ENCODE measurements at places on chromosomes 6 and 20.
A peak's percentile ranks its signal among the peaks of the same experiment; 100 is the strongest.

GRCh38 chr6:108968325-108969316, 120.4 kb downstream of the ARMC2 start:
- DNase-seq: peak; percentile 69

DNA sequence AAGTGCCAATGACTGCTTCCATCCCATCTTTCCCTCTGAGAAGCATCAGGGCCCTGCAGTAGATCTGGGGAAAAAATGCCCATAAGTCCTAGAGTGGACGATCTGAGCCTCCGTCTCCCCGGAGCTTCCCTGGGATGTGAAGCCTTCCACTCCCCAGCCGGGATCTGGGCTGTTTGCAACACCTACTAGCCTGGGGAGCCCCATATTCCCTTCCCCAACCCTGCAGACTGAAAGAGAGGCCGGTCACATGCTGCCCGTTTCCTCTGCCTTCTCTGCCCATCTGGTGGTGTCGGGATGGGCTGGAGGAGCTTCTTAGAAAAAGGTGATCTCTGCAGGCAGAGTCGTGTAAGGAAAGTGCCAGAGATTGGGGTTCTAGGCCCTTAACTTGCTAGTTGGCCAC, 1.1 kb downstream of the SNPH start:
- no peak for DNase-seq

GRCh38 chr20:41446456-41446855, 79.8 kb upstream of the EMILIN3 start:
- no peak for DNase-seq

GRCh38 chr20:58701431-58702160, 9.0 kb downstream of the NPEPL1 start:
- DNase-seq: peak; percentile 45

- DNase-seq: no peak
Observed at GRCh38 chr6:87105823-87106222, 10.9 kb upstream of the CGA start.

GRCh38 chr20:57076152-57076652, 190.2 kb downstream of the BMP7 start:
- peak; percentile 87 for DNase-seq

DNA sequence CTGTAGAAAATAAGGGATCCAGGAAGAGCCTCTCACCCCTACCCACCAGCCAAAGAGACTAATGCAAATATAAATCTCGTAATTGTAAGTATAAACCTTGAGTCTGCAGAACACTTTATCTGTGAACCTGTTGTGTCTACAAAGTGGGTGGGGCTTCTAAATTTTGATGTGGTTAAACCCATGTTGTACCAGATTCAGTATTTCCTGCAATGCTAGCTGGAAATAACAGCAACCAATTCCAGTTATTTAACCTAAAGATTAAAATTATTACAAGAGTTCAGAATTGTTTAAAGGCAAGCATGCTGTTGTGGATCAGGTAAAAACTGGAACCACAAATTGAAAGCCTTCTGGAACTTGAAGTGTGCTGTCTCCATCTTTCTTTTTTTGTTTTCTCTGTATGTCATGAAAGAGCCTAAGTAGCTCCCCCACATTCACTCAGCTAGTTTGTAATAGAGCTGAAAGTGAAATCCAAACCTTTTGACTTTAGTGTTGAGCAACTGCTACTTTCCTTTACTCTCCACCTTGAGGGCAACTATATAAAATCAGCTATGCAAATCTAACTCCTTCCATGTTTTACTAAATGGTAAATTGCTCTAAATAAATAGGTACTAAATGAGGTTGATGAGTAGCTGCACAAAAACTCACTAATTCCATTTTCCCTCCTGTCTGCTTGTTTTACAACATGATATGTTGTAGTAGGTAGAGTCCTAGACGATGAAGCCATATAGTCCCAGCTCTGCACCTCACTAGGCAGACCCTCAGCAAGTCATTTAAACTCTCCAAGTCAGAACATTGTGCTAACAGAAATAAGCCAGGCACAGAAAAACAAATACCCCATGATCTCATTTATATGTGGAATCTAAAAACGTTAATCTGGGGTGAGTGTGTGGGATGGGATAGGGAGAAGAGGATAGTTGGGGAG, 17.9 kb upstream of the THEMIS start:
- DNase-seq: no peak

GRCh38 chr6:130466748-130467061, 100.9 kb downstream of the TMEM200A start:
- DNase-seq: no peak

DNA sequence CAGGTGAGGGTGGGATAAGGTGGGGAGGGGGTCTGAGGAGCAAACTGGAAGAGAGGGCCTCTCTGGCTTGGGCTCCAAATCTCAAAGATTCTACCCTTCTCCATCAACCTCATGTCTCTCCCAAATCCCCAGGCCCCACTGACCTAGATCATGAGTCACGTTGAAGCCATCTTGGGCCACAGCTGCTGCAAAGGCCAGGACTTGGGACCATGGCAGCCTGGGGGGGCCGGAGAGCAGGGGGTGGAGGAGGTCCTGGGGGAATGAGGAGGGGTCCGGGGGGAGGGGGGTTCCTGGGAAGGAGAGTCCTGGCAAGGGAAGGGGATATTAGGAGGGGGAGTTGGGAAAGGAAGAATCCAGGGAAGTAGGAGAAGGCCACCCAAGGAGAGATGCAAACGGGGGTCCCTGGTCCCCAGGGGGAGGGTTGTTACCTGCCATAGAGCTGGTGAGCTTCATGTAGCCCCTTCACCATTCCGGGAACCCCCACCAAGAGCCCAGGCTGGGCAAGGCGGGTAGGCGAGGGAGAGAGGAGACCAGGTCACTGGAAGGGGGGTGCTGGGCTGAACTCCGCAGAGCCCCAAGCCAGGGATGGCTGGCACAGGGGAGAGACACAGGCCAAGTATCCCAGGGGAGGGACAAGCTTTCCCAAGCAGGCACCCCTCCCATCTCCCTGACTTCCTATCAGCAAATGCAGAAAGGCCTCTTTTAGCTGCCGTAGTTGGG, 12.7 kb downstream of the GGT7 start:
- DNase-seq: peak; percentile 35

DNA sequence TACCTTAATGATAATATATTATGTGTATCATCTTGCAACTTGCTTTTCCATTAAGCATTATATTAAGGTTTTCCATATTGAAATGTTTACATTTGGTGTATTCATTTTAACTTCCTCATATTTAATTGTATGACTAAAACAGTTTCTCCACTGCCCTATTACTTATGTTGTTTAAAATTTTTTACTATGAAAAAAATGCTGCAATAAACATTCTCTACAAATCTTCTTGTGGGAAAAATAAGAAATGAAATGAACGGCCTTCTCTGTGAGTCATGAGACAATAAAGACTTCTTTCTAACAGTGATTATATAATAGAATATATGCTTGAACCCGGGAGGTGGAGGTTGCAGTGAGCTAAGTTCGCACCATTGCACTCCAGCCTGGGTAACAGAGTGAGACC, 25.5 kb downstream of the FASTKD5 start:
- DNase-seq: no peak

- DNase-seq: no peak
Observed at GRCh38 chr6:96923871-96924493, 546 bp upstream of the KLHL32 start.

DNA sequence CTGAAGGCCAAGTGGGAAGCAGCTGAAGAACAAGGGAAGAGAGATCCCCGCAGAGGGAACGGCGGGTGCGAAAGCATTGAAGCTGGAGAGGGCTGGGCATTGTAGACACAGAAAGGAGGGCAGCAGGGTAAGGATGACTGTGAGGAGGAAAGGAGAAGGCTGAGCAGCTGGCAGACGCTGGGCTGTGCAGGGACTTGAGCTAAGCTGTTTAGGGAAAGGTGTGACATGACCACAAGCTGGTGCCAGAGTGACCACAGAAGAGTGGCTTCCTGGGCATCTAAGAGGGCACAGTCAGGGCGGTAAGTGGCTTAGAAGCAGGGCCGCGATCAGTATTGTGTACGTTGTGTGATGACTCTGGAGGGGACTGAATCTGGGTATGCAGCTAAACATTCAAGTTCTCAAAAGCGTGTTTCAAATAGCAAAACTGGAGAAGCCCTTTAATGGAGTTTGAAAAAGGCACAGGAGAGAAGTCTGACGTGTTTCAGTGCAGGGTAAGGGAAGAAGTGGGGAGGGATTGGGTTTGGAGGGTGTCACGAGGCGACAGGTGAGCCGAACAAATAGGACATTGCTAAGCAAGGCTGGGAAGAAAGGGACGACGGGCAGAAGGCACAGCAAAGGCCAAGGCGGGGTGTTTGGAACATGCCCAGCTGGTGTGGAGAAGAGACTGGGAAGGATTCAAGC, 46.1 kb upstream of the ARFGEF2 start:
- DNase-seq: no peak

DNA sequence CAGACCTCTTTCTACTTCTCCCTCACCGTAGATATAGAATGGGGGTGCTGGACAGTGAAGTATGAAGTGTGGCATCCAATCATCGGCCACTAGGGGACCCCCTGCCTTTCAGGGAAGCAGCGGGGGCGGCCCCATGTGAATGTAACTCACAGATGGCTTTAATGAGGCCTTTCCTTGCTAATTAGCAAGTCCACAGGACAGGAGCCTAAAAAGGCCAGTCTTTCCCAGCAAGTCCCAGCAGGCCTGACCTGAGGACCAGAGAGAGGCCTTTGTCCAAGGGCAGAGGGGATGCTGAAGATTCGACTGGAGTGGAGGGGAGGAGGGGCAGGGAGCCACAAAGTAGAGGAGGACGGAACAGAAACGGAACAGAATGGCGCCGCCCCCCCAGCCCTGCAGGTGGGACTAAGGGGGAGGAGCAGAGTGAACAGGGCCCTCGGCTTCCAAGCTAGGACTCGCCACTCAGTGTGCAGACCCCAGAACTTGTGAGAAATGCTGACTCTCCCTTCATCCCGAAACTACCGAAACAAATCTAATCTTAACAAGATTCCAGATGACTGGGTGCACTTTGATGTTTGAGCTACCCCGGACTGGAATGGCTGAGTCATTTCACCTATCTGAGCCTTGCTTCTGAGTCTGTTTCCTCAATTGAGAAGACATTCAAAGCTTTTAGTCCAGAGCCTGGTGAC, 5.8 kb downstream of the C6orf132 start:
- peak; percentile 92 for DNase-seq

DNA sequence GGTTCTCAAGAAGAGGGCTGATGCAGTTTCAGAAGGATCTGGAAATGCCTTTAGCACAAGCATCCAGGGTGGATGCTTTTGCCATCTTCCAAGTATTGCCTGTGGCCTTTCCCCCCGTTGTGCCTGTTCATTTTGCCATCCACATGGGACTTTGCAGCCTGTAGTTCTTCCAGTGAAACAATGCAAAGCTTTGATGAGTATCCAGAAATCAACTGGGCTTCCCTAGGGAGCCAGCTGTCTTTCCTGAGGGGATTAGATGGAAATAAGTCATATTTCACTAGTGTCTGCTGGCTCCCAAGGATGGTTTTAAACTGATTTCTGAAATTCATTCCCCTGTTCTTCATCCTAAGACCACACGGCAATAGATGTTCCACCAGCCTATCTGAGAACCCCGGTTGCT, 63.3 kb downstream of the CAP2 start:
- no peak for DNase-seq

GRCh38 chr20:528923-529604, 14.5 kb downstream of the CSNK2A1 start:
- DNase-seq: no peak

- no peak for DNase-seq
Observed at GRCh38 chr20:20741087-20742045, 28.9 kb upstream of the RALGAPA2 start.

- DNase-seq: peak; percentile 79
Observed at GRCh38 chr20:40869218-40870147, 159.1 kb upstream of the TOP1 start.

GRCh38 chr20:46251211-46251673, 57.1 kb downstream of the CDH22 start:
- DNase-seq: no peak

- no peak for DNase-seq
Observed at GRCh38 chr6:33755070-33755869, 8.6 kb upstream of the IP6K3 start.

- DNase-seq: peak; percentile 60
Observed at GRCh38 chr6:17472653-17473183, 79.3 kb downstream of the CAP2 start.

DNA sequence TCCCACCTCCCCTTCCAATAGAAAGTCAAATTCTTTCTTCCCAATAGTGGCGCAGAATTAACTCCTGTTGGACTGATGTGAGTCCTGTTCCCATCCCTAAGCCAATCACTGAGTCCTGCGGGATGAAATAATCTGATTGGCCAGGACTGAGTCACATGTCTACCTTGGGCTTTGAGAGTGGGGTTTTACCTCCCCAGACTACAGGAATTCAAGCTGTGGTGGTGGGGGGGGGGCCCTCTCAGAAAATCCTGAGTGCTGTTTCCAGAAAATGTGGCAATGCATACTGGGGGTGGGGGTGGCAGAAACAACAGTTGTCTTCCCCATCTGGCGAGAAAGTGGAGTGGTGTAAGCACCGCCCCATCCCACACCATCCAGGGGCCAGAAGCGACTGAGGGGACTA, 65.7 kb downstream of the CTCFL start:
- DNase-seq: no peak

- DNase-seq: no peak
Observed at GRCh38 chr6:52922161-52922560, 12.7 kb upstream of the GSTA3 start.

DNA sequence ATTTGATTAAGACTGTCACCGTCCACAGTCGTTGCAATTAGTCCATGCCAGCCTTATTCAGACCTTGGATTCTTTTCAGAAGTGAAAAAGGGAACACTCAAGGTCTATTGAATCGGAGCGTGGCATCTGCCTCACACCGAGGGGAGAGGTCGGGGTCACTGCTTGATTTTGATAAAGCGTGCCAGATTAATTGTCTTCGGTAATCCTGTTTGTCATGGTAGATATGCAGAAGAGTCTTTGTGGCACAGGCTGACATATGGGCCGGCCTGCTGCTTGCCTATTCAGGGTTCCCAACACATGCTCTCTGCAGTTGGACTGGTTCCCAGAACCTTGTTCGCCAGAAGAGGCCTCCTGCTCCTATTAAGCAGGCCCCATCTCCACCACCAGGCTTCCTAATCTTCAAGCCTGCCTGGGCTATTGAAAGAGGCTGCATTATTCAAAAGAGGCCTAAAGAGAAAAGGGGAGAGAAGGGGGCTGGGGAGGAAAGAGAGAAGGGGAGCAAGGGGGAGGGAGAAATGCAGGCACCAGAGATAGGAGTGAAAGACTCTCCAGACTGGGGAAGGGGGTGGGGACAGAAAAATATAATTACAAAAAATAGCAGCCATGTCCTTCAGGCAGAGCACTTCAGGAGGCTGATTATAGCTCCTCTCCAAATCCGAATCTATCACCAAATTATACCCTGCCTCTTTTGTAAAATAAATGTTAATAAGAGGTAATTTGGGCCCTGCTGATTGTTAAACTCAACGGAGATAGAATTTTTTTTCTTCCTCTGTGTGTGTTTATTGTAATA, 611.3 kb downstream of the HDGFL1 start:
- no peak for DNase-seq
